ENCODE measurements at places on chromosomes 3 and 15.
A peak's percentile ranks its signal among the peaks of the same experiment; 100 is the strongest.

DNA sequence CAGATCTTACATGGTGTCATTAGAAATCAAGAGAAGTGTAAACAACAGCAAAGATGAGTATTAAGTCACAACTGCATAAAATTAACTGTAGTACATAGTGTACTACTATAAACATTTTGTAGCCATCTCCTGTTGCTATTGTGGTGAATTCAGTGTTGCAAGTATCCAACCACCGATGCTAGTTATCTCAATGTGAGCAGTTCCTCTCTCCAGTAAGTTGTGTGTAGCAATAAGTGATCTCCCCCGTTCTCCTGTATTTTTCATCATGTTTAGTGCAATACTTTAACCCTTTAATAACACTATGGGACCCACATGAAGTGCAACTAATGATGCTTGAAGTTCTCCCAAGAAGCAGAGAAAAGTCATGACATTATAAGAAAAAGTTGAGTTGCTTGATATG, 264.7 kb upstream of the KCNH8 start:
- H3K4me1 ChIP-seq = no peaks in the 10 kb centered on the region
- H3K4me3 ChIP-seq = no peak overlapping the region
- no peak overlapping the region for H3K27ac ChIP-seq
- DNase-seq = no peak
- no peaks in the 10 kb centered on the region for H3K36me3 ChIP-seq

DNA sequence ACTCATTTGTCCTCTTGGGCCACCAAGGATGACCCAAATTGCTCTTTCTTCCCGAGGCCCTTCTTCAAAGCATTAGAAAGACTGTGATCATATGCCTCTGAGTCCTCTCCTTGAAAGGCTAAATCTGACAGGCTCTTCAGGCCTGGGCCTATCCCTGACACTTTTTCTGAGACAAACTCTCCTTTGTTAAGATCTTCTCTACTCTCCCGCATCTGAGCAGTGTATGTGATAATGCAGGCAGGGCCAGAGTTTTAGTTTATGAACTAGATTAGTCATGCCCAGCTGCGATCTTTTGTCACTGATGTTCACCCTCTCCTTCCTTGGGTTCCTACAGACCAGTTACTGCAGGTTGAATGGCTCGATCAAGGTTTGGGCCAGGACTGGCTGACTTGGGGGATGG, 39.2 kb downstream of the MASP1 start:
- H3K27ac ChIP-seq = no peak overlapping the region
- H3K4me3 ChIP-seq = no peak overlapping the region
- DNase-seq = no peak
- peaks cover 16% of the 10 kb centered on the region for H3K4me1 ChIP-seq

GRCh38 chr3:159879598-159879997, 109.0 kb upstream of the IL12A start:
- no peaks in the 10 kb centered on the region for H3K36me3 ChIP-seq
- H3K27me3 ChIP-seq = no peaks in the 10 kb centered on the region

GRCh38 chr15:31457631-31458526, 131.2 kb downstream of the KLF13 start:
- no peak for DNase-seq
- H3K27me3 ChIP-seq = peaks cover 11% of the 10 kb centered on the region
- no peak overlapping the region for H3K4me3 ChIP-seq

GRCh38 chr15:44719293-44719999, 8.1 kb downstream of the B2M start:
- no peak for DNase-seq
- H3K36me3 ChIP-seq = peaks cover 30% of the 10 kb centered on the region
- H3K27me3 ChIP-seq = no peaks in the 10 kb centered on the region
- peak overlapping the region; percentile 84 for H3K27ac ChIP-seq

- no peak for DNase-seq
- no peaks in the 10 kb centered on the region for H3K4me1 ChIP-seq
- no peak overlapping the region for H3K4me3 ChIP-seq
- no peak overlapping the region for H3K27ac ChIP-seq
- H3K36me3 ChIP-seq = peaks cover 51% of the 10 kb centered on the region
- no peaks in the 10 kb centered on the region for H3K27me3 ChIP-seq
Measured at GRCh38 chr3:51436998-51437639, 46.0 kb downstream of the RBM15B start.

GRCh38 chr3:115996420-115997108, 373.3 kb downstream of the GAP43 start:
- DNase-seq = no peak
- no peaks in the 10 kb centered on the region for H3K36me3 ChIP-seq
- no peak overlapping the region for H3K4me3 ChIP-seq

- no peak for DNase-seq
- H3K36me3 ChIP-seq = peaks cover 9% of the 10 kb centered on the region
- no peak overlapping the region for H3K4me3 ChIP-seq
Measured at GRCh38 chr3:17640466-17640865, 102.0 kb downstream of the TBC1D5 start.

DNA sequence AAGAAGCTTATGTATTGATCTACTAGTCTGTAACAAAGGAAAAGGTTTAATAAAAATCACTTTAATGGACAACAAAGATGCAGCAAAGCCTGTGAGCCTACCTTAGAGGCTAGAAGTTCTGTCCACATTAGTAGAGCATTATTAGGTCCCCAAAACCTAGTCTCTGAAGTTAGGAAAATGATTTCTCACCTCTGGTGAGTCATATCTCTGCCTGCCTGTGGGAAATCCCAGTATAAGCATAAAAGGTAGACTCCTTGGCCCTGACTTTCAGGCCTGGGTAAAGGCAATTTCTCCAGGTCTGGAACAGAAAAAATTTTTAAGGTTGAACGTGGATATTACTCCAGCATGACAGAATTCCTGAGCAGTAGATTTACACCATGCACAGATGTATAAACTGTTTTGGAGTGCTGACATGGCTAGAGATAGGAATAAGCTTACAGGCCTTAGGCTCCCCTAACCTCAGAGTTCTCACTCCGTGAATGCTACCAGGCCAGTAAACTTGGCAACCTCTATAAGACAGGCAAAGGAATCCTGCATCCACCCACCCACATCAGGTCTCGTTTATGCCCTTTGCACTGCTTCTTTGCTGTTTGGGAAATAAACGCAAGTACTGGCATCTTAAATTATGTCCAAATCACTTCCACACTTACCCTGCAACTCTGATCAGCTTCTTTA, 104.1 kb downstream of the SERPINI1 start:
- no peaks in the 10 kb centered on the region for H3K36me3 ChIP-seq
- DNase-seq = no peak
- H3K4me3 ChIP-seq = no peak overlapping the region
- peaks cover 2% of the 10 kb centered on the region for H3K27me3 ChIP-seq

All from nephron progenitor cell (in vitro differentiated cells).